ENCODE measurements at places on chromosomes 2 and 18. TPM values are rescaled to one million over a fixed set of nuclear protein-coding genes. Genes with fewer than 3 reads are reported as not detected.

Gene CHRNG
- 0.87 TPM for polyA plus RNA-seq

Gene GRHL1
- polyA plus RNA-seq = 6.8 TPM

Gene CFC1
- polyA plus RNA-seq = not detected

Gene HOXD13
- 0.08 TPM for polyA plus RNA-seq

Gene UGT1A10
- not detected for polyA plus RNA-seq

Gene CHRND
- 0.47 TPM for polyA plus RNA-seq

Gene RUFY4
- polyA plus RNA-seq = 0.43 TPM

Gene ZNF514
- polyA plus RNA-seq = 32.1 TPM

Gene MOCOS
- 1.7 TPM for polyA plus RNA-seq

Gene DSG4
- not detected for polyA plus RNA-seq

Gene ACADL
- polyA plus RNA-seq = 26.3 TPM

Gene AQP12B
- polyA plus RNA-seq = 0.57 TPM

Gene NEB
- 13.2 TPM for polyA plus RNA-seq

Gene PDE11A
- polyA plus RNA-seq = 8.8 TPM

Gene ZSWIM2
- polyA plus RNA-seq = not detected

Gene PLCD4
- 9.6 TPM for polyA plus RNA-seq

Gene GPAT2
- 2.8 TPM for polyA plus RNA-seq

Gene CCDC68
- 6.9 TPM for polyA plus RNA-seq

Gene NEURL3
- 6.1 TPM for polyA plus RNA-seq

Gene ABCG8
- polyA plus RNA-seq = 1.1 TPM

Gene PRKAG3
- polyA plus RNA-seq = 0.21 TPM

Gene ZAP70
- 2.7 TPM for polyA plus RNA-seq

Gene CDCA7
- polyA plus RNA-seq = 35.9 TPM

Gene NAGK
- polyA plus RNA-seq = 113 TPM

Gene RIT2
- polyA plus RNA-seq = not detected

Gene RTTN
- polyA plus RNA-seq = 16.8 TPM

Gene PRLH
- not detected for polyA plus RNA-seq

Gene EFEMP1
- polyA plus RNA-seq = 95.5 TPM

Gene ST6GAL2
- polyA plus RNA-seq = 11.5 TPM

Gene GCA
- polyA plus RNA-seq = 36.2 TPM

Gene SLC9A4
- polyA plus RNA-seq = 6.7 TPM

Gene GKN1
- polyA plus RNA-seq = not detected

Gene OR6B2
- not detected for polyA plus RNA-seq

Gene CFAP65
- 1.1 TPM for polyA plus RNA-seq

Gene CHST9
- polyA plus RNA-seq = 3.3 TPM

Gene NOSTRIN
- 30.6 TPM for polyA plus RNA-seq

Gene CD8B2
- 0.24 TPM for polyA plus RNA-seq

Gene MARCO
- not detected for polyA plus RNA-seq

Gene LINC00305
- polyA plus RNA-seq = 4.5 TPM

Gene PSD4
- 14.1 TPM for polyA plus RNA-seq

Gene ASTL
- polyA plus RNA-seq = 0.23 TPM

Gene CYP27A1
- polyA plus RNA-seq = 59.1 TPM

Gene CLEC4F
- polyA plus RNA-seq = 0.06 TPM

Gene SLC9A2
- polyA plus RNA-seq = 5.3 TPM

Gene WIPF1
- 26.3 TPM for polyA plus RNA-seq

Gene MAP3K19
- 0.30 TPM for polyA plus RNA-seq

Gene TNFRSF11A
- polyA plus RNA-seq = 2.8 TPM

Gene ZEB2
- 132 TPM for polyA plus RNA-seq

Gene DSC2
- 47.5 TPM for polyA plus RNA-seq
